Coronary artery (tissue), 2 donors: ENCODE measurements at places on chromosomes 3 and 15.

GRCh38 chr3:120348065-120348990, 826 bp downstream of the LRRC58 start:
- DNase-seq, result no peak

DNA sequence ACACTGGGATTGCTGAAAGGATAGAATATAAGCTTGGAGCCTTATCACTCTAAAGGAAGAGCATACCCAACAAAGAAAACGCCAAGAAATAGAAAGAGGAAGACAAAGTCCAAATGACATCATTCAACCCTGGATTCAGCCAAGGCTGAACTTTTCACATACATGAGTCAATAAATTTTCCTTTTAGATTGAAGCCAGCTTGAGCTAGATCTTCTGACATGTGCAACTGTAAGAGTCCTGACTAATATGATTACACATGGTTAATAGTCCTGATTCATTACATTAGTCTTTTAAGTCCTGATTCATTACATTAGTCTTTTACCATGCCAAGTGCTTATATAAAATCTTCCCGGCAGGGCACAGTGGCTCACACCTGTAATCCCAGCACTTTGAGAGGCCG, 13.6 kb upstream of the DENND6A start:
- no peak for DNase-seq

- no peak for DNase-seq
Measured at GRCh38 chr3:58798312-58798711, 131.7 kb upstream of the FAM3D start.

GRCh38 chr15:60379525-60380274, 18.1 kb downstream of the ANXA2 start:
- DNase-seq, result no peak

DNA sequence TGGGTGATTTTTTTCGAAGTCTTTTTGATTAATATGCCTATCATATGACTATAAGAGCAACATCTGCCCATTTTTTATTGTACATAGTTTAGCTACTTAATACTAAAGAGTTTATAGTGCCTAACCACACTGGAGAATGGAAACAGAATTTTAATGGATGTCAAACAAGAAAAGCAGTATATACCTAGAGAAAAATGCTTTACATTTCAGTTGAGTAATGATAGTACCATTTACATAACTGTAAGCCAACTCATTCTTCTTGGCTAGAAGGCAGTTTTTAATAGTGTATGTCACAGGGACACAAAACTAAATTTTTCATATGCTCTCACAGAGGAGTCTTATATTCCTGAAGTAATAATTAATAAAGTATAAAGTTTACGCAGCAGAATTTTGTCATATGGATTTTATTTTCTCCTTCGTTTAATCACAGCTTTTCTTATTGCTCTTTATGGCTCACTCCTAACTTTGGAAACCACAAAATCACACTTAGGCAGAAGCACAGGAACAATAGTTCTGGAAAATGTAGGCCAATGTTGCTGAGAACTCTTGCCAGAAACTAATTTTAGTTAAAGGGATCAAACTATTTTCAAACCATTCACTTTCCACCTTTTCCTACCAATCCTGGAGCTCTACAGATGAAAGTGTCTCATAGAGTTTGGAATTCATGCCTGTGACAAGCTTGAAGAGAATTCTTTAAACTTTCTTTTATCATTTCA, 243.6 kb downstream of the ZIC1 start:
- no peak for DNase-seq

DNA sequence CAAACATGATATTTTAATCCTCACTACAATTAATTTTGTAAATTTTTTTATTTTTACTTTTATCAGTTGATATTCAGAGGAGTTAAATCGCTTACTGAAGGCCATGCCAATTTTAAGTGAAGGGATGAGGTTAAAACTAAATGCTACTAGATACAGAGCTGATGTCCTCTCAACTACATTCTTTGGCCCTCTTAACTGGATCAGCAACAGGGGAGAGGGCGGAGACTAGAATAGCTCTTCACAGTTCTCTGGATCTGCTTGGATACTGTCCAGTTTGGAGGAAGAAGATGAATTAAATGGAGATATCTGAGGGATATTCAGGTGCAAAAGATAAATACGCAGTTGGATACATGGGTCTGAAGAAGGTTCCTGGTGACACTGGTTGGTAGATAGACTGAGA, 85.6 kb upstream of the LYSMD4 start:
- no peak for DNase-seq

- no peak for DNase-seq
Measured at GRCh38 chr15:86413191-86413590, 333.5 kb downstream of the AGBL1 start.

DNA sequence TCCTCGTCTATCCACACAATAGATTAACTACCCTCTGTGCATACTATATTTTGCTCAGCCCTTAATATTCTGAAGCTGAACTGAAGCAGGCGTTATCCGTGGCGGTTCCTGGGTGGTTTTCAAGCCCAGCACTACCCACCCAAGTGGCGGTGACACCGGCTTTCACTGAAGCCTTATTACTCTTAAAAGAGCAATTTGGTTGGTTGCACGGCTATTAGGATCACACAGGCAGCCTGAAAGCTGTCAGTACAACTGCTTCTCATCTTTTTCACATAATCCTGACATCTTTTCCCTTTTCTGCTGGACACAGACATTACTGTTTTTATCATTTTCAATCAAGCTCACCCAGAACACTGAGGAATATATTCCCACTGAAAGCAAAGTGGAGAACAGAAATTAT, 525.3 kb upstream of the ZNF717 start:
- DNase-seq, result no peak

DNA sequence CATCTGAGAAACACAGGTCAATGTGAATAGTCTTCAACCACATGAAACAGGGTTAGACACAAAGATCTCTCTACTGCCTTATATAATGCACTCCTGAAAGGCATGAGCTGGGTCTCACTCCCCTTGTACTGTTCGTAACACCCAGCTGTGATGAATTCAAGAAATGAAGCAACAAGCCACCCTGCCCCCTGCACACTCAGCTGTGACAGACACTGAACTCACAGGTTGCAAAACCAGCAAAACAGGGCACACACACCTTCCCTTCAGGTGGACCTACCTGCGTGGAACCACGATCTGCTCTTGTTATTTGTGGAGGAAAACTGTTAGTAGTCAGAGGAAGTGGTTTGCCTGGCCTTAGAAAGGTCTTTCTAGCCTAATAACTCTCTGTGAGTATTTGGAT, 64.5 kb downstream of the CERS3 start:
- DNase-seq, result no peak

- DNase-seq, result no peak
Measured at GRCh38 chr3:144114767-144115166, 143.1 kb downstream of the DIPK2A start.

DNA sequence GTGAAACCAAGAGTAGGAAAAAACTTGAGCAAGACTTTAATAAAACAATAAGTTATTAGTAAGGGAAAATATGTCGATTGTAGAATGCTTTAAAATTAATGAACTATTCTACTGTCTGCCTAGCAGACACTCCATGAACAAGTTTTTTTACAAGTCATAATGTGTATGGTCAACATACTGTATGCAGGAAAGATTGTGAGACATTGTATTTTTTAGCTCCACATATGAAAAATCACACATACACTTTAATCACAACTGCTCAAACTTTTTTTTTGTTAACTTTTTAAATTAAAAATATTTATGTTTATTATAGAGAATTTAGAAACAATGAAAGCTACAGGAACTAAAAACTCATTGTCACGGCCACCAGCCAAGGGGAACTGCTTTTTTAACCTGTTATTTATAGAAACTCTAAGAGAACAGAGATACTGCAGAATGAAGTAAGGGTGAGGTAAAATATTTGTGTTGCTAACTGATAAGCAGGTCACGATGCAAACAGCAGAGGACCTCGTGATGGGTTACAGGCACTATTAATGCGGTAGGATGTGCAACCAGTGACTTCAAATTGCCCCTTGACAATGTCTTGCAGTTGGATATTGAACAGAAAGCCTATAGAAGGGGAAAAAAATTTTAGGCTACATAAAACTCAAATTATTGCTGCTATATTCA, 53.0 kb downstream of the THSD4 start:
- DNase-seq, result no peak

- DNase-seq, result no peak
Measured at GRCh38 chr15:93253681-93254080, 164.7 kb upstream of the RGMA start.

DNA sequence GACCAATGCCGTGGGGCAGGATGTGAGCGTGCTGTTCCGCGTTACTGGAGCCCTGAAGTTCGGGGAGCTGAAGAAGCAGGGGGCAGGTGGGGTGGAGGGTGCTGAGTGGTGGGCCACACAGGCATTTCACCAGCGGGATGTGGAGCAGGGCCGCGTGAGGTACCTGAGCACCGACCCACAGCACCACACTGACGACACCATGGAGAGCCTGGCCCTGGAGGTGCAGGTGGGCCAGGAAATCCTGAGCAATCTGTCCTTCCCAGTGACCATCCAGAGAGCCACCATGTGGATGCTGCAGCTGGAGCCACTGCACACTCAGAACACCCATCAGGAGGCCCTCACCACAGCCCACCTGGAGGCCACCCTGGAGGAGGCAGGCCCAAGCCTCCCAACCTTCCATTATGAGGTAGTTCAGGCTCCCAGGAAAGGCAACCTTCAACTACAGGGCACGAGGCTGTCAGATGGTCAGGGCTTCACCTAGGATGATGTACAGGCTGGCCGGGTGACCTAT, 179.6 kb downstream of the TBC1D2B start:
- DNase-seq, result no peak

GRCh38 chr15:67307156-67307555, 52.6 kb downstream of the IQCH start:
- no peak for DNase-seq
